A172 (cell line): ENCODE measurements at places on chromosomes 12 and 14. TPM values are rescaled to one million over a fixed set of nuclear protein-coding genes. Genes with fewer than 3 reads are reported as not detected.
A peak's percentile ranks its signal among the peaks of the same experiment; 100 is the strongest.

Gene ASCL1
- total RNA-seq: not detected in 2 replicates

Gene NRXN3
- total RNA-seq: 0.59 and 0.74 TPM in 2 replicates

Gene CAPZA3
- total RNA-seq: not detected in 2 replicates

Gene P2RX2
- not detected in 2 replicates for total RNA-seq

Gene MSRB3
- 5.1 and 6.3 TPM in 2 replicates for total RNA-seq

- peak; percentile 36 for DNase-seq
These were observed 57.6 kb upstream of the OTOGL start for GRCh38 chr12:80041692-80042091.

DNA sequence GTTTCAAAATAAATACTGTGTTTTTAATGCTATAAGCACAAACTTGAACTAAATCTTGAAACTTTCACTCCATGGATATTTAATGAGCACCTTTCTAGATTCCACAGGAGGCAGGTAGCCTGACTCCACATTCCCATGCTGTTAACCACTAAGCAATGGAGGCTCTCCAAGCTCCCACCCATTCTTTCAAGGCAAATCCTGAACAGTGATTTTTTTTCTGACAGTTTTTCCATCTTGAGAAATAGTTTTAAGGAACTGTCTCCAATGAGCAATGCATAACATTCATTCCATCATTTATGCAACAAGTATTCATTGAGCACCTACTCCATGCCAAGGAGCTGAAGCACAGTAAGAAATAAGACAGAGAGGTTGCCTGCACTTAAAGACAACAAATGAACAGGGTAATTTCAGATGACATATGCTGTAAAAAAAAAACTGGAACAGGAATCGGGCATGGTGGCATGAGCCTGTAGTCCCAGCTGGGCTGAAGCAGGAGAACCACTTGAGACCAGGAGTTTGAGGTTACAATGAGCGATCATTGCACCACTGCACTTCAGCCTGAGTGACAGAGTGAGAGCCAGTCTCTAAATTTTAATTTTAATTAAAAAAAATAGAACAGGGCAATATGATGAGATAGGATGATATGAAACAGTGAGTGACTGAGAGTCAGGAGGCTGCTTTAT, 102.3 kb upstream of the CPSF6 start:
- no peak for DNase-seq

DNA sequence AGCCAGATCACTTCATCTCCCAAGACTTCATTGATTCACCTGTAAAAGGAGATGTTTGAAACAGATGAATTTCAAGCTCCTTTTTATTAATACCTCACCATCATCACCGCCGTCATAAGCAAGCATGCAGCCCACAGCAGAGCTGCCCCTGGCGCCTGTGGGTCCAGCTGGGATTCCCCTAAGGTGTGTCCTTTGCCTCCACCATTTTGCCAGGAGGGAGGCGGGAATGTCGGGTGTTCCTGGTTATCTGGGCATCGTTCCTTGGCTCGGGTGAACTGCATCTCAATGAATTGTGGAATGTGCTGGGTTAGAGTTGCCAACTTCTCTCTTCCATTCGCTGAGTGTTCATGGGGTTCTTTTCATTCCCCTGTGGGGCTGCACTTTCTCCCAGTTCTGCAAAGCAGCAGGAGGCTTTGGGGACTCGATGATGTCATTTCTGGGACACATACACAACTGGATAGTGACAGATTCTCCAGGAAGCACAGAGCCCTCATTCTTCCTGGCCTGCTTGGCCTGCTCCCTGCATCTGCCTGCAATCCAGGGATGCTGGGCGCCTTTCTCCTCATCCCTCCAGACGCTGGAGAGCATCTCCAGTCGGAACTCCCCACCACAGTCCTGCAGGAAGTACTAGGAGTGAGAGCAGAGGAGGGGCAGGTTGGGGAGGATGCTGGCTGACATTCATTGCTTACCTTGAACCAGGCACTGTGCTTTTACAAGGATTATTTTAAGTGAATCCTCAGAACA, 10.1 kb downstream of the CCND2 start:
- DNase-seq: no peak

GRCh38 chr12:45234139-45234865, 18.4 kb downstream of the ANO6 start:
- DNase-seq: peak; percentile 96

GRCh38 chr14:96294246-96294645, 38.2 kb downstream of the BDKRB1 start:
- no peak for DNase-seq
